Fibroblast of lung (primary cell): ENCODE measurements at places on chromosomes 3 and 15. TPM values are rescaled to one million over a fixed set of nuclear protein-coding genes. Genes with fewer than 3 reads are reported as not detected.

IQCH gene
- 2.6 and 5.0 TPM in 2 replicates for total RNA-seq

PODXL2 gene
- total RNA-seq: 0.50 and 0.77 TPM in 2 replicates

CCR1 gene
- 1.3 and 6.6 TPM in 2 replicates for total RNA-seq

GOLGA6L7 gene
- not detected in 2 replicates for total RNA-seq

FRMD5 gene
- total RNA-seq: 1.3 and 4.3 TPM in 2 replicates

CSPG5 gene
- total RNA-seq: under 0.01 and 0.17 TPM in 2 replicates

RASL12 gene
- 49.3 and 50.5 TPM in 2 replicates for total RNA-seq

B3GNT5 gene
- 1.3 and 2.8 TPM in 2 replicates for total RNA-seq

PLSCR4 gene
- 25.7 and 36.7 TPM in 2 replicates for total RNA-seq

MFGE8 gene
- total RNA-seq: 160 and 263 TPM in 2 replicates

PIGB gene
- total RNA-seq: 9.0 and 18.8 TPM in 2 replicates

ZNF660 gene
- 3.3 and 4.0 TPM in 2 replicates for total RNA-seq

CASR gene
- under 0.01 TPM in 1 of 2 replicates, not detected in the other for total RNA-seq

C15orf61 gene
- 4.6 and 7.4 TPM in 2 replicates for total RNA-seq

GOLGA6D gene
- under 0.01 TPM in 1 of 2 replicates, not detected in the other for total RNA-seq

GADL1 gene
- total RNA-seq: 2.6 and 3.6 TPM in 2 replicates

SPG21 gene
- 68.4 and 90.4 TPM in 2 replicates for total RNA-seq

CLDND1 gene
- total RNA-seq: 71.4 and 76.8 TPM in 2 replicates

SI gene
- not detected in 2 replicates for total RNA-seq

CD86 gene
- total RNA-seq: not detected in 2 replicates

IGSF10 gene
- 45.9 and 55.0 TPM in 2 replicates for total RNA-seq

EPHA6 gene
- under 0.01 TPM in 1 of 2 replicates, not detected in the other for total RNA-seq

LPCAT4 gene
- 6.2 and 6.3 TPM in 2 replicates for total RNA-seq

RYR3 gene
- total RNA-seq: 0.17 and 0.26 TPM in 2 replicates

NAALADL2 gene
- total RNA-seq: 5.6 and 11.6 TPM in 2 replicates

MED12L gene
- 4.3 and 4.9 TPM in 2 replicates for total RNA-seq

PLCH1 gene
- total RNA-seq: under 0.01 TPM in 2 replicates

DNAJA4 gene
- 4.1 and 7.9 TPM in 2 replicates for total RNA-seq

GPR62 gene
- total RNA-seq: under 0.01 TPM in 2 replicates

STX19 gene
- not detected in 2 replicates for total RNA-seq

PAQR5 gene
- total RNA-seq: 9.8 and 16.2 TPM in 2 replicates
